ENCODE measurements at places on chromosomes 4 and X.

DNA sequence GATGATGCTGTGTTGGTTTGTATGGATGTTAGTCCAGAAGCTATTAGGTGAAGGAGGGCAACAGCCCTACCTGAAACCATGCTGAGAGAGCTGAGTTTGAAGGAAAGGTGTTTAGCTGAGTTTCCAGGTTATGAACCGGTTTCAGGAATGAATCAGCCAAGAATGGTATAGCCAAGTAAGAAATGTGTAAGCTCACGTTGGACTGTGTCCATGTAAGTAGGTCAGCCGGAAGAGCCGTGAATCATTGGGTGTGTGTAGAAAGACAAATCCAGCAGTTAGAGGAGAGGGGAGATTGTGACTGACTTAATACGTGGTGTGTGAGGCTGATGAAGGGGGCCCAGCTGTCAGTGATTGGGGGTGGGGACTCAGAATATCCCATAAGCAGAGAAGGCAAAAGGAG, 77.2 kb upstream of the SPIN4 start:
- no peak for DNase-seq

DNA sequence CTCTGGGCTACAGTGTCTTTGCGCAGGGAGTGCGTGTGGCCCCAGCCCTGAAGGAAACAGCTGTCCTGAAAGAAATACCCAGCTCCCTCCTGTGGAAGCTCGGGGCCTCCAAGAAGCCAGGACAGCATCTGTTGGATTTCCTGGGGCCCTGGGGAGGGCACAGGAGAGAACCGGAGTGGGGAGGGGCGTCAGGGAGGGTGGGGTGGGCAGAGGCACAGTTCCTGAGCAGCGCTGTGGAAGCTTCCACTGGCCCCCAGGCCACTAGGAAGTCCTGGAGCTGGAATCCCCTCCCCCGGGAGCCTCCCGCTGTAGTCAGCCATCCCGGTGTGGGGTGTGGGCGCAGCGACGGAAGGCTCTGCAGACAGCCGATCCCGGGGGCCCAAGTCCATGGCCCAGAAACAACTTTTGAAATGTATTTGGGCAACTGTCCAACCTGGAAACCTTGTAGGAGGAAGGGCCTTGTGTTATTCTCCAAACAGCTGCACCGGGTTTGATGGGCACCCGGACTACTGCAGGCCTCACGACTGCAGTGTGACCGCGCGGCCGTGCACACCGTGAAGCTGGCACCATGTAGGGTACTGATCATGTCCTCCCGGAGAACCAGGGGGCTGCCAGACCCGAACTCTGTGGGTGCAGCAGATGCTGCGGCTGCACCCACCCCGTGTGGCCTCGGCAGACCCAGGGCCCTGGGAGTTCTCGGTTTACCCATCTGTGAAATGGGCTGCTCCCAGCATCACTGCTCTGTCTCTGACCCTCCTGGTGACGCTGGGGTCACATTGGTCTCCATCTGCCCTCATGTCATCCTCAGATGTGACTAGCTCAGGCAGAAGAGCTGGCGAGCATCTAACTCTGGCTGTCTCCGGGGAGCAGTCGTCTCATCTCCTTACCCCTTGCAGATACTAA, 68.5 kb upstream of the HMX1 start:
- no peak for DNase-seq

GRCh38 chr4:83563998-83564397, 28.1 kb downstream of the GPAT3 start:
- no peak for DNase-seq

DNA sequence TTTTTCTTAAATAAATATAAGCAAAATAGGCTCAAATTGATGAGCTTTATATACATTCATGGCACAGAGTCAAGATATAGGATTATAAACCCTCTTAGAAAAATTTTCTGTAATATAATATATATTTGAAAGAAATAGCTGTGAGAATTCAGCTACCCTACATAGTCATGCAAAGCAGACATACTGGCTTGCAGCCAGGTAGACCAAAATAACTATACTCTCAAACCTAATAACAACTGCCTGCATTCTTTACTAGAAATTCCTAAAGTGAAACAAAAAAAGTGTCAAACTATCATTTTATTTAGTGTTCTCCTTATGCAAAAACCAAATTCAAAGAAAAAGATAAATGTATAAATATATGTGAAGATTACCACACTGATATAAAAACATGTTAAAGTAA, 1390.2 kb downstream of the C4orf33 start:
- peak; percentile 64 for DNase-seq

GRCh38 chrX:111779582-111779981, 96.4 kb upstream of the TRPC5OS start:
- DNase-seq: no peak

- no peak for DNase-seq
Measured at GRCh38 chrX:139093201-139093600, 381.7 kb upstream of the FGF13 start.

GRCh38 chr4:103150677-103151076, 47.5 kb downstream of the CENPE start:
- peak; percentile 32 for DNase-seq

DNA sequence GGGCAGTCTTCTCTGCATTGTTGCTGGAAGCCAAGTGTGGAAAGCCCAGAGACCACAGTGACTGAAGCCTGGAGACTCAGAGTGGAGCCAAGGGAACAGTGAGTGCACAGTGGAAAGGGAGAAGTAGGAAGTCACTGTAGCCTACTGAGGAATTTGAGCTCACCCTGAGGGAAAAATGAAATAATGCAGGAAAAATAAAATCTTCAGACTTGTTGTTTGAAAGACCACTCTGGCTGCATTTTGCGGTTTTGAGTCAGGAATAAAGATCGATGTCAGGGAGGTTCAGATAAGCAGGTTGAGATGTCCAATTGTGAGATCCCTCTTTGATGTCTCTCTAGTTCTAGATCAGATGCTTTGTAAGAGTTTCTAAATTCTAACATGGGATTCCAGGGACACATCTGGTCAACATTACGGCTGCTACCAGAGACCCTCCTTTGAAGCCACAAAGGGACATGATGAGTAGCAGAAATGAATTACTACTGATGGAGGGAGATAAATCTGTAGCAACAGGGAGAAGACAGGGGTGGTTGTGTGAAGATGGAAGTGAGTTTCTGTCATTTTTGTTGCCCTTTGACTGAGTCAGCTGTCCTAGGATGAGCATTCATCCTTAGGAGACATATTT, 8.4 kb downstream of the ADH4 start:
- DNase-seq: no peak

DNA sequence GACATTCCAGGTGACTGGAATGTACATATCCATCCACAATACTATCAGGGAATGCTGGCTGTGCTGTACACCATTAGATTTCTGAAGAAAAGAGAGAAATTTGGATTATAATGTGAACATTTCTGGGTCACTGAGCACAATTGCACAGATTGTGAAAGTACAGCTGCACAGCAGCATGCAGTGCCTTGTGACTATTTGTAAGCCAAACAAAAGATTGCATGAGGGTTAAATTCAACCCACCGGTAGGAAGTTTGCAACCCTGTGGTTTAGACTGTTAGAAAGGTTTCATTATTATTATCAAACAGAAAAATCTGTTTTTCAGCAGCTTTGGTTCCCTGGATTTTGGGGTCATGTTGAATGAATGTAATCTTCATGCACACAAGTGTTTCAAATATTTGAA, 24.5 kb downstream of the DDIT4L start:
- peak; percentile 44 for DNase-seq

DNA sequence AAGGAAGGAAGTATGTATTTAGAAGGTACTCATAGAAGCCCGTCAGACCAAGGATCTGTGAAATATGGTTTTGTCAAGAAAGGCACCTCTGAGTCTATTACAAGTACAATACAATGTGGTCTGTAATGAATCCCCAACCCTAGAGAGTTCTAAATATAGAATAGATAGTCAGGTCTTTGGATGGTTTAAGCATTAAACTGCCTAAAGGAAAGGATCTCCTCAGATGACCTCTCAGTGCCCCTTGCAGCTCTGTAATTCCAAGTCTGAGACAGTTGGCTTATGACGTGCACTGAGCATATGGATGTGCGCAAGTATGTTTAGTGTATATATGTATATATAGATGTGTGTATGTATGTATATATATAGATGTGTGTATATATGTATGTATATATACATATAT, 62.0 kb downstream of the CCSER1 start:
- DNase-seq: no peak

GRCh38 chr4:185201977-185202962, 1.5 kb downstream of the CFAP97 start:
- DNase-seq: peak; percentile 45

GRCh38 chr4:7371210-7371941, 63.4 kb downstream of the PSAPL1 start:
- DNase-seq: peak; percentile 72

GRCh38 chrX:71612256-71612655, 6.1 kb downstream of the CXCR3 start:
- no peak for DNase-seq

GRCh38 chr4:51963841-51964517, 56.2 kb downstream of the LRRC66 start:
- peak; percentile 49 for DNase-seq

DNA sequence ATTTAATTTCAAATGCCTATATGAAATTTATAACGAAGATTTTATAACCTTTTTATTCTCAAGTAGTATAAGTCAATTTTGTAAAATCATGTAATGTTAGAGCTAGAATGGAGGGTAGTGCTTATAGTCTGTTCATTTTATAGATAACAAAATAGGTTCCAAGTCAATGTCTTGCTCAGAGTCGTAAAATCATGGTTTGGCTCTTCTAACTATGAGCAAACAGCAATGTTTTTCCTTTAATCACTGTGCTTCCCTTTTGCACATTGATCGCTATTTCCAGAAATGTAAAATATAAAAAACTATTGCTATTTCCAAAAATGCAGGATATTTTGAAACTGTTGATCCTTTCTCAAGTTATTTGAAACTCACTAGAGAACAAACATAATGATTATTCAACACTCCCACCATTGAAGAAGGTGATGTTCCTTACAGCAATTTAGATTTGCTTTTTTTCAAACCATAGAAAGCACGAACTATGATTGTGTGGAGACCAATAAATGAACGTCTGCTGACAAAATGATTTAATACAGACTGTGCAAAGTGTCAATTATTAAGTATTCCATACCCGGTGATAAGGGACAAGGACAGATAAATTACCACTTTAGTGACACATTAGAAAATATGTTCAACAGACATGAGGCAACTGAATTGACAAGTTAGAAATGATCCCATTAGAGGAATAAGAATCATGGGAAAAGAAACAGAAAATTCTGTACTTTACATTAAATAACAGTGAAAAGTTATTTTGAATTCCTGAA, 412.1 kb upstream of the TECRL start:
- DNase-seq: no peak

GRCh38 chrX:97790850-97791249, 907.1 kb downstream of the RPA4 start:
- no peak for DNase-seq

- no peak for DNase-seq
Measured at GRCh38 chr4:68256284-68256683, 10.8 kb upstream of the TMPRSS11B start.

- DNase-seq: no peak
Measured at GRCh38 chrX:23478056-23478455, 143.4 kb downstream of the PTCHD1 start.

- DNase-seq: peak; percentile 40
Measured at GRCh38 chrX:68416592-68416991, 16.7 kb downstream of the OPHN1 start.
